ENCODE measurements at places on chromosomes 3 and 15. TPM values are rescaled to one million over a fixed set of nuclear protein-coding genes. Genes with fewer than 3 reads are reported as not detected.

- no peak for DNase-seq
Measured at GRCh38 chr3:168847291-168847883, 751.7 kb upstream of the GOLIM4 start.

DNA sequence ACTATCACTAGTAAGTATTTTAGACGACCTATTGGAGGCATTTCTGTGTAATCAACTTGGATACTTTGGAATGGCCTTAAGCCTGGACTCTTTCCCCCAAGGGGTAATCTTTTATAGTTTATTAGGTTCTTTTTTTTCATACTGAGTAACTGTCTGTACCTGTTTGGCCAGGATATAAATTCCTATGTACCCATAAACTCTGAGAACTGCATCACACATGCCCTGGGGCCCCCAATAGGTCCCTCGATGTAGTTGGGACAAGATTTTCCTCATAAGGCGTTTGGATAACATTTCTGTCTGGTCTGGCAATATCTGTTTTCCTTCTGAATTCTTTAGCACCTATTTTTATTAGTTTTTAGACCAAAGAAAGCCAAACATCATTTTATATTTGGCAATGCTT lies 86.4 kb upstream of the WNT7A start:
- no peak for DNase-seq

- no peak for DNase-seq
Measured at GRCh38 chr3:55906896-55907295, 419.8 kb upstream of the WNT5A start.

DNA sequence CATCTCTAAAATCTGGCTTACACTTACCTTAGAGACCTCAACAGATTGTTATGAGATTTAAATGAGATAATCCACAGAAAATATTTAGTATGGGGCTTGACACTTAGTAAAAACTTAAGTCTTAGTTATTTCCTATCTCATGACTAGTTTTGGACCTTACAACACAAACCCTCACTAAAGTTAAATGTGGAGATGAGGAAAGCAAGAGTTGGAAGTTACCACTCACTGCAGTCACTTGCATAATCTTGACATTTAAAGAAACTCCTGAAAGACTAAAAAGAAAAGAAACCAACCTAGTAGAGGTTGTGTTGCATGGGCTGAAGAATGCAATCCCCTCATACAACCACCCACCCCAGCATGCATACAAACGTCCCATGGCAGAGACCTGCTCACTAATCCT lies 40.1 kb downstream of the ITGB5 start:
- no peak for DNase-seq

DNA sequence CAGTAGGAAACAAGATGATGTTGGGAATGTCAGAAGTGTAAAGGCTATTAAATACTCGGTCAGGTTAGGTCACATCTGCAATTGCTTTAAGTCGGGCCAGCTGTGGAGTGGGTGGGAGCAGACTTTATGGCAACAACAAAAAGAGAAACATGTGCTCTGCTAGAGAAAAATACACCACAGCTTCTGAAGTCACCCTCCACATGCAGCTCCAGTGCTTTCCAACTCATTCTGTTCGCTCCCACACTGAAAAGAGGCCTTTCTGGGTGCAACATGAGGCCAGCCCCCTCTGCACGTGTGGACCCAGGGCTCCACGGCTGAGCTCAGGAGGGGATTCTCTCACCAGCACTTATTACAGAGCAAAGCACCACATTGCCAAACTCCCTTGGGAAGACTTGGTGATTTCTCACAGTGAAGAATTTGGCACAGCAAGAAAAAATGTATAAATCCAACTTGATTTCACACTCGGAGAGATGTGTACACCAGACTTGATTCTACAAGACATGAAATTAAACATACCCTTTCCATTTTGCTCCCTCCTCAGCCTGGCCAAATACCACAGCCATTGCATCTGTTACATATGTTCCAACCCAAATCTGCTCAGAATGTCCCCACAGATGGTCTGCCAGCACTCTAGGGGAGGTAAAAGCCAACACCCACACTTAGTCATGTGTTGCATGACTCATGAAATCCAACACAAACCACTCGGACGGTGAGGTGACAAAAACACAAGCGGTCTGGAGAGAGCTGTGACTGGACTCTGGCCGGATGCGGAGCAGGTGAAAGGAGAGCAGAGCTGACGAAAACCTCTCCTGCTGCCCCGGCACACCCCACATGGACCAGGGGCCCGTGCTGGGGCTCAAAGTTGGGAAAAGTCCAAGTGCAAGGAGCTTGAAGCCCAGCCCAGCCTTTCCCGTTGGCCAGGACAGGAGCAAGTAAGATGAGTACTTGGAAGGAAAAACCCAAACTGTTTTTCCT lies 74.6 kb downstream of the ITGB5 start:
- DNase-seq = peak; percentile 72

DNA sequence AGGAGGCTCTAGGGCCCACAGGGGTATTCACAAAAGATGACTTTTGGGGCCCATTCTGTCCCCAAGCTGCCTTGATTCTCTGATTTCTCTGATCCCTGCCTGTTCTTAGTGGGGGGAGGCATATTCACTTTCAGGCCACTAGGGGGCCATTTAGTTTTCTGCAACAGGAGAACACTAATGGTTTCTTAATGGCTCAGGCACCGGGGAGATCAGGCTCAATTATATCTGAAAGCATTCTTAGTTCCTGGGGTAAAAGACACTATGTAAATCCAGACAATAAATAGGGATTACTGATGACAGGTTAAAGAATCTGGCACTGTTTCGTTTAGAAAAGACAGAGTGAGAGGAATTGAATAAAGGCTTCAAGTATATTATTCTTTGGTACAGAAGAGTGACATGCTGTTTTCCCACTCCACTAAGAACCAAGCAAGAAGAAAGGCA lies 2.5 kb upstream of the INAFM2 start:
- no peak for DNase-seq

GRCh38 chr15:80093854-80094418 lies 34.5 kb downstream of the ZFAND6 start:
- peak; percentile 67 for DNase-seq

The SPATA12 gene
- total RNA-seq = not detected

The C3orf49 gene
- total RNA-seq = not detected

GRCh38 chr3:141240687-141241615 lies 9.3 kb downstream of the PXYLP1 start:
- no peak for DNase-seq

GRCh38 chr15:38216763-38217162 lies 35.9 kb upstream of the SPRED1 start:
- no peak for DNase-seq

GRCh38 chr3:189393598-189393997 lies 221.8 kb downstream of the TPRG1 start:
- no peak for DNase-seq

GRCh38 chr3:79392479-79392878 lies 375.3 kb downstream of the ROBO1 start:
- no peak for DNase-seq

- DNase-seq = no peak
Measured at GRCh38 chr3:47910777-47911440, 105.3 kb downstream of the MAP4 start.
